Left hindlimb (tissue), 1 donor: ENCODE measurements at places on chromosomes 5 and 9.

DNA sequence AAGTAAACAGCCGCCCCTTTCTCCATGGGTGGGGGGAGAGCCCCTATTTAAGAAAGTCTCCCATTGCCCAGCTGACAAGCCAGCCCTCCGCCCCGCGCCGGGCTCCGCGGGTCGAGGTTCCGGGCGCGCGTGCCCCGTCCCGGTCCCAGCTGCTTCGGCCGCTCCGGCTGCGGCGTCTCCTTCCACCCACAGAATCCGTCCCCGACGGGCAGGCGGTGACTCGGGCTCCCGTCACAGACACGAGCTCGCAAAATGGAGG is 223 bp downstream of the NR3C1 start:
- no peak for DNase-seq

GRCh38 chr5:84437673-84438315 is 53.1 kb upstream of the EDIL3 start:
- no peak for DNase-seq

- no peak for DNase-seq
These were observed 80.0 kb upstream of the NFIL3 start for GRCh38 chr9:91503673-91504081.

GRCh38 chr5:94245608-94246007 is 372.8 kb downstream of the KIAA0825 start:
- DNase-seq = no peak

DNA sequence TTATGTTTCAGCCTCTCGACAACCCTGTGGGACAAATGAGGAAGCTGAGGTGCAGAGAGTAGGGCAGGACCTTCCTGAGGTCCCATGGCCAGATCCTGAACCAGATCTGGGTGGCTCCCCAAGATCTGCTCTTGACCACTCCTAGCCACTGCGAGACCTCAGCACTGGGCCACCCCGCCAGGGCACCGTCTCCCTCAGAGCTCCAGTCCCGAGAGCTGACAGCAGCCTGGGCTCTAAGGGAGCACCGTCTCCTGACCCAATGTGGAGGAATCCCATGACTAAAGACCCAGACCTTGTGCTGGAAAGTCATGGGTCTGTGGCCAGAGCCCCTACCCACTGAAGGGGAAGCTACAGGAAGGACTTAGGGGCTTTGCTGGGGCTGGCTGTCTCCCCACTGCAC is 4.5 kb upstream of the LMX1B start:
- no peak for DNase-seq

DNA sequence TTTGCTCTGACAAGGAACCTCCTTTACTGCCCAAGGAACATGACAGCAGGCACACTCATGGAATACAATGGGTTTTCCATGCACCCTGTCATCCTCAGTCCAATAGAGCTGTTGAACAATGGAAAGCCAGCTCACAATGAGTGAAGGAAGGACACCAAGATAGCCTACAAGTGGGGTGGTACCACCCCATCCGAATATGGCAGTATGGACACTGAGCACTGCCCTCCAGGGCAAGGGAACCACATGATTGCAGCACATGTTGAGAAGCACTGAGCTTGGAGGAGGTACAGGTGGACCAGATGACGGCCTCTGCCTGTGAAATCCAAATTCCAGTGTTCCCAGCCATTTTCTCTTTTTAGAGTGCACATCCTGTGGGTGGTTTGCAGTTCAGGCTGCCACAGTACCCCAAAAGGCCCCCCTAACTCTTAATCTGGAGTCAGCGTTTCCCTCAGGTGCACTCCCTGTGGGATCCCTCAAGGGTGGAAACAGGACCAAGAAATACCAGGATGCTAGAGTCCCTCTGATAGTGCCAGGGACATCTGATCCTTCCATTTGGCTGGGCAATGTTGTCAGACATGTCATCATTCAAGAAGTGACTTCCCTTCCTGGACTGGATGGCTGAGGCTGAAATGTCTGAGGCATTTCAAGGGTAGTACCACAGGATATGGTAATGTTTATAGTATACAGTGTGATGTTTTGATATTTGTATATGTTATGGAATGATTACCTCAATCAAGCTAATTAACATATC is 48.9 kb downstream of the SMC2 start:
- no peak for DNase-seq

DNA sequence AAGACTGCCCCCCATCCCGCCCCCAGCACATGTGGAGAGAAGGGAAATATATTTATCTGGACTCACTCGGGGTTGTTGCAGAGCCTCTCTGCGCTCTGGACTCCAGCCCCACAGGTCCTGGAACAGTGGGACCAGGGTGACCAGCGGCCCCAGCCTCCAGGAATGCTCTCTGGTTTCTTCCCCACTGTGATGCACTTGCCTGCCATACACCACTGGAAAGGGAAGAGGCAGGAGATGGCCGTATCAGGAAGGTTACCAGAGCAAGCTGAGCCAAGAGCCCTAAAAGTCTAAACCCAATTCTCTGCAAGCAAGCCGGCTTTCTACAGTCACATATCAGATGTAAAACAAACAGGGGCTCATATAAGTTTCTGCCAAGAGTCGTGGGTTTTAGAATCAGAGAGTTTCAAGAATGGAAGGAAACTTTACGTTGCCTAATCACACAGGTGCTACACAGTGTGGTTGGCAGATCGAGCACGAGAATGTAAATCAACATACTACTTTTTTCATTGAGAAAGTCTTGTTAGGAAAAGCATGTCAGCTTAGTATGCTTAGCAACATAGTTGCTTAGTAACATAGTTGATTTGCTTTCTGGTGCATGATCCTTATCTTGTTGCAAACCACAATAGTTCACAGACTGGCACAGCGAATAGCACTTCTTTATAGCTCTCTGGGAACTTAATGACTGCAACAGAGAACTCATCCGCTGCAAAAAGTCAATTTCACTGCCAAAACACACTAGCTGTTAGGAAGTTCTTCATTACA is 201.2 kb downstream of the TARS1 start:
- no peak for DNase-seq

DNA sequence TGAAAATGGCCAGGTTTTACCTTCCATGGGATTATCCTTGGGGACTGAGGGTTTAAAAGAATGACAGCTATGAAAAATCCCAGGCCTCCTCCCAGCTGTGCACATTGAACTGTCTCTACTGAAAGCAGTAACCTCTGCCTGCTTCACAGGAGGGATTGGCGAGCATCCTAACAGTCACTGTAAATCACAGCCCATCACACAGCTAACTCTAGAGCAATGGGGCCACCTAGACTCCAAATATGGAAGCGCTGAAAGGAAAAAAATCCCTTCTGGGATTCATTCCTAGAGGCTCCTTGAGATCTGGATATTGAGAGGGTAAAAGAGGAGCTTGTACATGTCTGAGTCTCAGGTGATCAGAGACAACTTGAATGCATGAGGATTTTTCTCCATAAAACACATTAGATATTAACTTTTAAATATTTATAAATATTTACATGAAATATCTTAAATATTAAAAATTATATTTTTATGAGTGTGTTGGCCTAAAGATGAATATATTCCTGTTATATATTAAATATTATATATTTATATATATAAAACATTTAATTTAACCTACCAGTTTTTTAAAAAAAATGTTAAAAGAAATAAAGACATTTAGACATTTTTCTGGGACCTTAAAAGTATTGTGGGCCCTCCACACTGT is 133.8 kb upstream of the SLC24A2 start:
- DNase-seq = no peak

DNA sequence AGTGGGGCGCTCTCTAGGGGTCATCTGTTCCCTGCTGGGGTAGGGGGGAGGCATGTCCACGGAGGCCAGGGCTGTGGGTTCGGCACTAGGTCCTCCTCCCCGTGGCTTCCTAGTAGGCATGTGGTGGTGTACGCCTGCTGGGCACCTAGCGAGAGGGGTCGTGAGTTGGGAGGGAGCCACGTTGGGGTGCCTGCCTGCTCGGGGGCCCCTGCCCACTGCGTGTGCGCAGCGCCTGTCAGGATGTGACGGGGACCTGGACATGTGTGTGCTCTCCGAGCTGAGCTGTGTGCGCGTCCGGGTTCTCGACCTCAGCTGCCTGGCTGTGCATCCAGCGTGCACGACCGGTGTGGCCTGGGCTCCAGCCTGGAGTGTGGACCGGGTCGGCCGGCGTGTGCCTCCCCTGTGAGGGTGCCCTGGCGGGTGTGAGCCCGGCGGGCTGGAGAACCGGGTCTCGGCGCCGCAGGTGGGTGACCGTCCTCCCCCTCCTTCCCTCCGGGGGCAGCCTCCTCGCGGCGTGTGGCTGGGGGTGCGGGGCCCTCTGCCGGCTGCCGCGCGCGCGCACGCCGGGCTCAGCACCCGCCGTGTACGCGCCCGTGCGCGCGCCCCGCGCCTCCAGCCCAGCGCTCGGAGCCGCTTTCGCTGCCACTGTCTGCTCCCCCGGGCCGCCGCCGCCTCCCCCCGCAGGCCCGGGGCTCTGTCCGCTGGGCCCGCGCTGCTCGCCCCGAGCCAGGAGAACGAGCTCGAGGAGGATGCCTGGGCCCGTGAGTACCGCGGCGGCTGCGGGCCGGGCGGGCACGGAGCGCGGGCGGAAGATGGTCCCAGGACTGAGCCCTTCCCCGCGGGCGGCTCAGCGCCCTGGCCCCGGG is at the start of gene PRR7:
Gene PRR7, plus strand, starts transcription at position 615 of the 866 bp plus-strand sequence. CDS start 8,254 bp downstream, outside the sequence.
- DNase-seq = peak; percentile 72

- DNase-seq = peak; percentile 77
These were observed 569 bp downstream of the HINT2 start for GRCh38 chr9:35814106-35814840.

GRCh38 chr5:179486596-179487051 is 63.7 kb upstream of the RUFY1 start:
- no peak for DNase-seq

GRCh38 chr9:90064248-90064647 is 459.4 kb downstream of the GADD45G start:
- DNase-seq = no peak

- DNase-seq = peak; percentile 80
These were observed 334.7 kb downstream of the NR2F1-AS1 start for GRCh38 chr5:93246090-93246855.

DNA sequence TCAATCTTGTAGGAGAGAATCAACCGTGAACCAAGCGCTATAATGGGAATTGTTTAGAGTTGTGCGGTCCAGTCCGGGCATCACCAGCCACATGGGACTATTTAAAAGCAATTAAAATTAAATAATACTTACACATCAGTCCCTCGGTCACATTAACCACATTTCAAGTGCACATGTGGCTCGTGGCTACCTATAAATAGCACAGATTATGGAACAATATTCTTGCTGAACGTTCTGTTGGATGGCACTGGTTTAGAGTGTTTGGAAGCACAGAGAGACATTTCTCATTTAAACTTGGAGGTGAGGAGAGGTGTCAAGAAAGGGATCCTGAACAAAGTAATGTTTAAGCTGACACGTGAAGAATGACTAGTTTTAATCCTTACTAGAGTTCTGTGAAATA is 12.5 kb upstream of the PIP5K1B start:
- DNase-seq = no peak

GRCh38 chr9:34675048-34675714 is 12.7 kb upstream of the CCL27 start:
- peak; percentile 57 for DNase-seq
